ENCODE measurements at places on chromosomes 3 and 15.

DNA sequence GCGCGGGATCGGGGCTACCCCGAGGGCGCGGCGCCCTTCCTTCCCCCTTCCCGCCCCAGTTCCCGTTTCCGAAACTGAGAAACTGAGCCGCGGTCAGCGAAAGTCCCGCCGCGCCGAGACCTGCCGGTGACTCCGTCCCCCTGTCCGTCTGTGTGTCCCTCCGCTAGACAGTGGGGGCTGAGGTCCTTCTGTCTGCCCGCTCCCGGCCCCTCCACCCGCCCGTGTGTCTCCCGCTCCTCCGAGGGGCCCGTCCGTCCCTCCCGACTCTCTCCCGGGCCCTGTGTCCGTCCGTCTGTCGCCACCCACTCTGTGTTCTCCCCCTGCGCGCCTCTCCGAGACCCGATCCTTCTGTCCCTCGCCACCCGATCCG is 426 bp downstream of the PRKCD start:
- DNase-seq, result no peak

DNA sequence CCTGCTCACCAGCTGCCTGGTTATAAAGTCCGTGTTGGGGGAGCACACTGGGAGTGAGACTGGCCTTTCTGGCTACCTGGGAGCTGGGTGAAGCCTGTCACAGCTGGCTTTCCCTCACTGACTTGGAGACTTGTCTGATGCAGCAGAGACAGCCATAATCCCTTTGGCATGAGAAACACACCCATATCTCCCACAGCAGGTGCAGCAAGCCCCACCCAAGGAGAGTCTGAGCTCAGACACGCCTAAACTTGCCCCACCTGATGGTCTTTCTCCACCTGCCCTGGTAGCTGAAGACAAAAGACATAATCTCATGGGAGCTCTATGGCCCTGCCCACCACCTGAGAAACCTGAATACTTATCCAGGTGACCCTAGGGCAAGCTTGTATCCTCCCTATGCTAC is 54.8 kb downstream of the NMD3 start:
- no peak for DNase-seq

GRCh38 chr3:80355144-80355543 is 587.3 kb upstream of the ROBO1 start:
- no peak for DNase-seq

DNA sequence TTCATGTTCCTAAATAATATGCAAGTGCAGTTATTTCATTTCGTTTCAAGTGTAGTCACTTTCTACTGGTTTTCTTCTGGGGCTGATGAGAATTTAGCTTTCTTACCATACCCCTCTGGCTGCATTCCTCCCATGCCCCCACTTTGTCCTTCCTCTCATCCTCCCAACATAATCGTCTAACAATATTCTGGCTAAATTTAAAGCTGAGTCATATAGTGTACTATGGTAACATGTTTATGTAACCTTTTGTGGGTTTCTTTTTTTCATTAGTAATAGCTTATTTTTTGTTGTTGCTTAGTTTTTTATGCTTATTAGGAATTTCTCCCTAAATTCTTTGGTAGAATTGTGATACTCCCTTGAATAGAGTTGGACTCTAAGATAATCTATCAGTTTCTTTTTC is 30.5 kb downstream of the DUT start:
- no peak for DNase-seq

DNA sequence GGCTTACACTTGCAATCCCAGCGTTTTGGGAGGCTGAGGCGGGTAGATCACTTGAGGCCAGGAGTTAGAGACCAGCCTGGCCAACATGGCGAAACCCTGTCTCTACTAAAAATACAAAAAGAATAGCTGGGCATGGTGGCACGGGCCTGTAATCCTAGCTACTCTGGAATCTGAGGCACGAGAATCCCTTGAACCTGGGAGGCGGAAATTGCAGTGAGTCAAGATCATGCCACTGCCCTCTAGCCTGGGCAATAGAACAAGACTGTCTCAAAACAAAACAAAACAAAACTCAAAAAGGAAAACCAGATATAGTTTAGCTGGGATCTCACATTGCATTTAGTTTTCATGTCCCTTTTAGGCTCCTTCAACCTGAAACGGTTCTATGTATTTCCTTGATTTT is 2.9 kb upstream of the USP50 start:
- DNase-seq, result no peak

DNA sequence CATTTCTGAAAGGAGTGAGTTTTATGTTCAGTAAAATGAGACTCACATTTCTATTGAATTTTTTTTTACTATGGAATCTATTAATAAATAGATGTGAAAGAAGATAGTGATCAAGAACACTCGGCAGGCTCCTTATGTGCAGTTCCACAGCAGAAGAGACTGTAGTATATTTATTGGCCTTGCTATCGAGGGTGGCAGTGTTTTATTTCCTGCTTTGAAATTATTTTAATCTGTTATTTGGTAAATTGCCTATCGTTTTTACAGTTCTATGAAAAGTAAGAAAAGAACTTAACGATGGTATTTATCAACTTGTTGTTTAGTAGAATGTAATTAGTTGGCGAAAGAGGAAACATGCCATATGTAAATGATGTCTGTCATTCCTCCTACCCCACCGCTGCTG is 238.3 kb downstream of the NLGN1 start:
- no peak for DNase-seq

GRCh38 chr3:170361711-170362110 is 4.2 kb downstream of the SKIL start:
- no peak for DNase-seq
